ENCODE measurements at places on chromosomes 16 and 17.

DNA sequence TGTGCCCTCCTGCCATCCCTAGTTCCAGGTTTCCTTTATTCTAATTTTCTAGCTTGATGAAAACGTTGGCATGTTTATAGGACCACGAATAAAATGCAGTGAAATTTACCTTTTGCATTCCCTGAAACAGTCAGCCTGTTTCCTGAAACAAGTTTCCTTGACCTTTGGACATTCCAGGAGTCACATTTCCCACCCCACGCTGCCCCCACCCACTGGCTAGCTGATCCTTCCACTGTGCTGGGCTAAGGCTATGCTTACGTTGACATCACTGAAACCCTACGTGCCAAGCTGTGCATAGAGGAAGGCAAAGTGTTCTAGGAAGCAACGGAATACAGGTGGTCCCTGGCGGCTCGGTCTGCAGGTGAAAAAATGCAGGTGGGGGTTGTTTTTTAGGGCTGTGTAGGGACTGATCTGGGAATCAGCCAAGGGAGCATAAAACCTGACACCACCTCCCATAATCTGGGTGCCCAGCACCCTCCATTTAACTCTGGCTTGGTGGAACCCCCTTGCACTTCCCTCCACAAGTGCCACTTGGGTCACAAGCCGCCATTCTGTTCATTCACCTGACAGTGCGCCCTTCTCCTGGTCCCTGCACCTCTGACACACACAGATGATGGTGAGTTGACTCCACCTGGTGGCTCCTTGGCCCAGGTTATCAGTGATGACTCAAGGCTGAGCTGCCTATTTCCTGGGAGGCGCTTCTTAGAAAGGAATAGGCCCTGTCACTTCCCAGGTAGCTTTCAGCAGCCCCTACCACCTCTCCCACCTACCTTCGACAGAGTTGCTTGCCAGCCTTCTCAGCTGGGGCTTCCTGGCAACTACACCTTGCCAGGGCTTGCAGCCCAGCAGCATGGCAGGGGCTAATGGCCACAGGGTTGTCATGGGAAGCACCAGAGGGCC is 83.7 kb downstream of the N4BP1 start:
- DNase-seq, result peak; percentile 50

GRCh38 chr17:14204084-14204483 is 32.6 kb downstream of the CDRT15 start:
- DNase-seq, result no peak

GRCh38 chr16:50422926-50423325 is 54.1 kb upstream of the BRD7 start:
- DNase-seq, result no peak

DNA sequence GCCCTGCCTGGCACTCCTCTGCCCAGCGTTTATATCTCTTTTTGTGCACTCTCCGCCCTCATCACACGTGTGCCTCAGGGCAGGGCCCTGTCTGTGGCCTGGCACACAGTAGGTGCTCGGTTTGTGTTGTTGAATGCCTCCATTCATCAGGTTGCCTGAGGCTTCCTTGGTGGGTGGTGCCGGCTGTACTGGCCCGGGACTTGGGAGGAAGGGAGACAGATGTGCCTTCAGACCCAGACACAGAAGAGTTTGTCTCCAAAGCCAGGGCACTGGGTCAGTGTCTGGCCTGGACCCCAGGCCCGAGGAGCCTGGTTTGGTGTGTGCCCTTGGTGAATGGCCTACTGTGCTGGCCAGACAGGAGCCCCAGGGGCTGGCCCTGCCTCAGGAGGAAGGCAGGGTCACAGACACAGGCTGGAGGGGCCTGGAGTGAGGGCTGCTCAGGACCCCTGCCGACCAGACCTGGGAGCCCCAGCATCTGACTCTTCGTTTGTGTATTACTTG is 71.6 kb downstream of the RAI1 start:
- no peak for DNase-seq

DNA sequence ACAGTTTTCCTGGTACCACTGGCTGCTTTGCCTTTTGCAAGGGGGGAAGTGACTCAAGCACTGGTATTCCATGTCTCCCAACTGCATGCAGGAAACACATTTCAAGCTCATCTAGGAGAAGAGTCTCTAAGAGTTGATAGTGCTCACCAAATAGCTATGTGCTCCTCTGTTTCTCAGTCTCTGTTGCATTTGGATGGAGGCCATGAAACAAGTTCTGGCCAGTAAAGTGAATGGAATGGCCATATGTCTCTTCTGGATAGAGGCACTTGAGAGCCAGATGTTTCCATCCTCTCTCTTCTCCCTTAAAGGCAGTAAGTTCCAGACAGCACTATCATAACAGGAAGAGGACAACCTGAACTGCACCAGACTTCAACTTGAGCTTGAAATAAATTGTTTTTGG is 60.6 kb downstream of the C16orf82 start:
- no peak for DNase-seq

DNA sequence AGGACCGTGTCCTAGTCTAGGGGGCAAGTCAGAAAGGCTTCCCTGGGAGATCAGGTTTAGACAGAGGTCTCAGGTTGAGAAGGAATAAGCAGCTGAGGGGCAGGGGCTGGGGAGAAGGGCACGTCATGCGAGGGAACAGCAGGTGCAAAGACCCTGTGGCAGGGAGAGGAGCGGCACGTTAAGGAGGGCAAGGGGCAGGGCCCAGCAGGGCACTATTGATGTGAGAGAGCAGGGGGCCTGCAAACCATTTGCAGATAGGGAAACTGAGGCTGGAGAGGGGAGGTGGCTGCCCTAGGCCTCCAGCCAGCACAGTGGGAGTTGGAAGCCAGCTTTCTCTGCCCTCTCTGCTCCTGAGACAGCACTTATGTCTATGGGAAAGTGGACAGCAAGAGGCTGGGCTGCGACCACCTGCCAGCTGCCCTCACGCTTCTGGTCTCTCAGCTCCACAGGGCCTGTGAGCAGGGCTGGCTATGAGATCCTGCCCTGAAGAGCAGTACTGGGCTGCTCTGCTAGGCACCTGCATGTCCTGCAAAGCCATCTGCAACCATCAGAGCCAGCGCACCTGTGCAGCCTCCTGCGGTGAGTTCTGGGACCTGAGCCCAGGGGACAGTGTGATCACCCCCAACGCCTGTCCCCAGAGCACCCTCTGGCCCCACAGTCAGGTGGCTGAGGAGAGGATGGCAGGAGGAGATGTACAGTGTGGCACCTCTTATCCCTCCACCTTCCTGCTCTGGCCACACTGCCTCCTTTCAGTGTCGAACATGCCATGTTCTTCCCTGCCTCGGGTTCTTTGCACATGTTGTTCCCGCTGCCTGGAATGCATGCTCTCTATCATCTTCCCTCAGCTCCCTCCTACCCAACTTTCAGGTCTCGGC is 61.5 kb downstream of the USP22 start:
- DNase-seq, result no peak

DNA sequence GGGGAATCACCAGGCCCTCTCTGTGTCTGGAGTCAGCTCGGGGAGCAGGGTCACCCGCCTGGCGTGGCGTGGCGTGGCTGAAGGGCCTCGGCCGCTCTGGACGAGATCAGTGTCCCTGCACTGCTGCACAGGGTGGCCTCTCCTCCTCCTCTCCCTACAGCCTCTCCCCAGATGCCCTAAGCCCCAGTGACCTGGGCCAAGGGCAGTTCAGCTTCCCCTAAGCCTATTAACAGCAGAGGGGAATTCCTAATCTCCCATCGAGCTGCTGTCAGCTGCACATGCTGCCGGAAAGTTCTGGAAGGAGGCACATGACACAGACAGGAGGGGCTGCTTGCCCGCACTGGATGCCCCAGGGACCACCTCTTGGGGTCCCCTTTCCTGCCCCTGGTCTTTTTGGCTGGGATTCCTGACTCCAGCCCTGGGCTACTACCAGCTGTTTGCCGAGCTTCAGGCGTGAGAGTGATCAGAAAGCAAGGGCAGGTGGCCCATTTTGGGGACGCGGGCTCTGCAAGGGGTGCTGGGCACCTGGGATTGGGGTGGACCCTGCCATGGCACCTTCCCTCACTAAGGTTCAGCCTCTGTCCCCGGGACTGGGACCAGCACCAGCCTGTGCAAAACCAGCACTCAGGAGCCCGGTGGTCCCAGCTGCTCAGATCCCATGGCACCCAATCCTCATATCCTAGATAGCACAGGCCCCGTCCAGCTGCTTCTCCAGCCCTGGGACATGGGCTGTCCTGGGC is 794 bp downstream of the PDE6G start:
- no peak for DNase-seq

- DNase-seq, result no peak
These were observed 242.0 kb downstream of the FTO start for GRCh38 chr16:53945996-53946395.

DNA sequence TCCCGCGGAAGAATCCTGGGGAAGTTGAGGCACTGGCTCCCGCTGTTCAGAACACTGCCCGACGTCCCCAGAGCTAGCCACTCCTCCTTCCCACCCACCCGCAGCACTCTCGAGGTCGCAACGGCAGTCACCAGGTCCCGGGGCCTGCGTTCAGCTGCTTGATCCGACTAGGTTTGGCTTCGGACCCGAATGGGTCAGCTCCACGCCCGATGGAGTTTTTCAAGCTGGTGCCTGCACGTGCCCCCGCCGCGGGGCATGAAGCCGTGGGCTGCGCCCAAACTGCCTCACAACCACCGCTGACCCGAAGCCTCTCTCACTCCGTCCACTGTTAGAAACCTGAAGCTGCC is 12.4 kb upstream of the ODF4 start:
- DNase-seq, result no peak

DNA sequence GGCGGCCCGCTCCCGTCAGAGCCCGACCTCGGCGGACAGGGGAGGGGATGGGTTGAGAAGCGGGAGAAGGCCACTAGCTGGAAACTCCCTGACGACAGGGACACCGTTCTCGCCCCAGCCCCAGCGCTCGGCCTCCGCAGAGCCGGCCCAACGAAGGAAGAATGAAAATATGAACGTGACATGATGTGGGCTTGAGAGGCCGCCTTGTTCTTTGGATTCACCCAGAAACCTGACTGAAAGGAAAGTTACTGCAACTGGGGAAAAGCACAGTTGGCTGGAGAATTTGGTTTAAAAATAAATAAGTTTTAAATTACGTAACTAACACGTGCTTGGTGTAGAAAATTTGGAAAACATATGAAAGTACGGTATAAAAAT is 21.1 kb downstream of the NPTX1 start:
- DNase-seq, result no peak

DNA sequence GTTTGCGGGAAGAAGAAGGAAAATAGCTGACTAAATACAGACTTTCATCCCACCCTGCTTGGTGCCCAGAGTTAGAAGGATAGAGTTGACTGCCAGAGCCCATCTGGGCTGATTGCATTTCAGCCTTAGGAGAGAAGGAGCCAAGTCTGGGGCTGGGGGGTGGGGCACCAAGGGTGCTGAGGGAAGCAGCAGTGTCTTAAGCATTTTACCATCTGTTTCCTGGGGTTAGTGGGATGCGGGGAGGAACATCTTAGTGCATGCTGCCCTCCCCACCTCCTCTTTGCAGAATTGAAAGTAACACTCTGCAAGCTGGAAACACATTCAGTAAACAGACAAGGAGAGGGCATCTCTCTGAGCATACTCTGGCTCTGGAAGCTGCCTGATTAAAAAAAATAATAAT is 1.5 kb upstream of the ARL5C start:
- no peak for DNase-seq

DNA sequence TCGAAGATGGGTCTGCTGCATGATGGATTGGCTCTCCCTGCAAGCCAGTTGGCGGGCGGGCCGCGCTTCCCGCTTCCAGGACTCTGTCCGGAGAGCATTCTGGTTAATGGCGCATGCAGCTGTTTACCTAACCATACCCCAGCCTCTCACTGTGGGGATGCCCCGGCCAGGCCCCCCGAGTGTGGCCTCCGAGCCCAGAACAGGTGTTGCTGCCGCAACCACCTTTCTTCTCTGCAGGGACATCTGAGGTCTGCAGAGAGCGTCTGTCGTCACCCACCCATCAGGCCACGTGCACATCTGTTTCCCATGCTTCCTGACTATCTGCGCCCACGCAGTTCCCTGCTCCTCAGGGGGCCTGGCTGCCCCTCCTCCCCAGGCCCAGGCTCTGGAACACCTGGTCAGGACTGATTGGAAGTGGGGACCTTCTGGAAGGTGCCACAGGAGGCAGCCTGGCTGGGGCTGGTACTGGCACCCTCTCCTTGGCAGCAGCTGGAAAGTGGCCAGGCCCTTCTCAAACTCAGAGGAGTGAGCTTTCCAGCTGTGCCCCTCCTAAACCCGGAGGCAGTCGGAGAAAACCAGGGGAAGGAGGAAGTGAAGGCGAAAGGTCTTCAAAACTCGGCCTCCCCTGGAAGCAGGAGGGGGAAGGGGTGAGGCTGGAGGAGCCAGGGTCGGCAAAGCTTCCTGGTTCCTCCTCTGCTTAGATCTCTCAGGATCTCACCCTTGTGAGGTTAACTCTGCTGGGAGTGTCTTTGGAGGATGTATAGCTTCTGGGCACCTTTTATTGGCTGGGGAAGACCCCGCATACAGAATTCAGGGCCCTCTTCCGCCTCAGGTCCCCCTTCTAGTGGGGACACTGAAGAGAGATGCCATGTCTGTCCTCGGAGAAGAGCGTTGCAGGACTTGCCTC is 64.5 kb upstream of the CIBAR2 start:
- no peak for DNase-seq

DNA sequence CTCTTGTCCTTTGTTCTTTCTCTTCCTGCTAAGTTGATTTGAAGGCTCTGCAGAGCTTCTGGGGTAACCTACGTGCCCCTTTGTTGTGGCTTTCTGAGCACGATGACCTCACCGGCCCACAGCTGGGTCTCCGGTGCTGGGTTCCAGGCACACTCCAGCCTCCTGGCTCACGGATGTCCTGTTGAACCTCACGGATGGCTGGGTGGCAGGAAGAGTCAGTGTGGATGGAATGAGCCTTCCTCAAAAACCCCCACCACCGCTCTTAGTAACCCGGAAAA is 116.0 kb downstream of the SOCS1 start:
- no peak for DNase-seq

GRCh38 chr16:86294535-86295196 is 215.7 kb upstream of the FOXF1 start:
- no peak for DNase-seq

GRCh38 chr16:66952430-66953110 is 8.5 kb upstream of the CES3 start:
- DNase-seq, result no peak

DNA sequence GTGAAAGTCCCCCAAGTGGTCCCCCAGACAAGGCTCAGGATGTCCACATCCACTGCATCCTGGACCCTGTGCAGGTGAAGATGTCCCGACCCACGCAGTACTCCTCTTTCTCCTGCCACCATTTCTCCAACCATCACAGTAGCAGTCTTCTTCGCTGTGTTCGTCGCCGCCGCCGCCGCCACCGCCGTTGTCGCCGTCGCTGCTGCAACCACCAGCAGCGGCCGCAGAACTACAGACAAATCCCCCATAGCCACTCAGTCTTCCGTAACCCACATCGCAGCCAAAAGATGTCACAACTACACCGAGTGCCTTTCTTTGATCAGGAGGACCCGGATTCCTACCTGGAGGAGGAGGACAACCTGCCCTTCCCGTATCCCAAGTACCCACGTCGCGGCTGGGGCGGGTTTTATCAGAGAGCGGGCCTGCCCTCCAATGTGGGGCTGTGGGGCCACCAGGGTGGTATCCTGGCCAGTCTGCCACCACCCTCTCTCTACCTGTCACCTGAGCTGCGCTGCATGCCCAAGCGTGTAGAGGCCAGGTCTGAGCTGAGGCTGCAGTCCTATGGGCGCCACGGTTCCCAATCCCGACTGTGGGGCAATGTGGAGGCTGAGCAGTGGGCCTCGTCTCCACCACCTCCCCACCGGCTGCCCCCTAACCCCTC is 917 bp downstream of the SPEM2 start:
- DNase-seq, result no peak

- DNase-seq, result no peak
These were observed 116.8 kb downstream of the ANKRD11 start for GRCh38 chr16:89373355-89374110.

GRCh38 chr16:83810901-83811300 is 3.1 kb downstream of the HSBP1 start:
- DNase-seq, result no peak

Measured in suprapubic skin (tissue), 4 donors.